ENCODE measurements at places on chromosomes 11 and 22.

DNA sequence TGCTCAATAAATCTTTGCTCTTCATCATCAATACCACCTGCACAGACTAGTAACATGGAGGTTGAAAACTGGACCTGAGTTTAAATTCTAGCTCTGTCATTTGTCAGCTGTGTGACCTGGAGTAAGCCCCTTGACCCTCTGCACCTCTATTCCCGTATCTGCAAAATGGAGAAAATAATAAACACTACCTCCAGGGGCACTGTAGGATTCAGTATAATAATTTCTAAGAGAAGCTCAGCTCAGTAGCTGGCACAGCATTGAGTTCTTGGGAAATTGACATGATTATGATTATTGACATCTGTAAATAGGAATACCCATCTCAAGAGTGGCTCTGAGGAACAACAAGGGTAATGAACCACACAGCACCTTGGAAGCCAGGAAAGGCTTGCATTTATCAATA lies 78.4 kb downstream of the MN1 start:
- no peak for DNase-seq

GRCh38 chr11:24163146-24163545 lies 333.7 kb upstream of the LUZP2 start:
- no peak for DNase-seq

- no peak for DNase-seq
These were observed 817 bp downstream of the ARL2 start for GRCh38 chr11:65014726-65015227.

DNA sequence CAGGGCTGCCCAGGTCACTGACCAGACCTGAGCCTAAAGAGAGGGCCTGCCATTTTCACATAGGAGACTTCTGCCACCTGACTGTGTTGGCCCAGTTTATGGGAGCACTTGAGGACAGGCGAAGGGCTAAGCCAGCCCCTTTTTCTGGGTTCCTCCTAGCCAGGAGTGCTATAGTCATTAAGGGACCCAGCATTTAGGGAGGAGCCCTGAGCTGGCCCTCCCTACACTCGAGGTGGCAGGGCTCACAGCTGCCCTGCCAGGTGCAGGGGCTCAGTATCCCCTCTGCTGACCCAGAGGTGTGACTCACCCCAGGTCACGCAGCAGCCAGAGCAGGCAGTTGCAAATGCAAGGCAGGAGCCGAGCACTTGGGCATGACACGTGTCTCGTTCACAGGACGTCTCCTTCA lies 86.3 kb upstream of the CRYBB3 start:
- no peak for DNase-seq

Data from stimulated activated CD8-positive, alpha-beta memory T cell treated with anti-CD3 and anti-CD28 coated beads, Interleukin-2, amount 100 ng/mL, for 48 hours (primary cell).